ENCODE measurements at places on chromosomes 6 and 20. TPM values are rescaled to one million over a fixed set of nuclear protein-coding genes. Genes with fewer than 3 reads are reported as not detected.

DNA sequence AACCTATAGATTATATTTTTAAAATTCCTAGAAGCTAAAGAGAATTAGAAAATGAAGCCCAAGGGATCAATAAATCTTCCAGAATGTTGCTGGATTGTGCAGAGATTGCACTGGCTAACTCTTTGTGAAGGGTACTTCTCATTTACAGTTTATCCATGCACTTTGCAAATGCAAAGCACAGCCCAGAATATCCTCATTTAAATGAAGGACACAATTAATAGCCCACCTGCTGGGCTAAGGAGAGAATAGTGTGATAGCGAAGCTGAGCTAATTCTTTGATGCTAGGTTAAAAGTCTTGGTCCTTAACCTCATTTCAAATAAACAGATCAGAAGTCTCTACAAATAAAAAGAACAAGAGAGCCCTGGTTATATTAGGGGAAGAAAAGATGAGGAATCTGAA, 72.5 kb downstream of the SMPDL3A start:
- no peak for DNase-seq

GRCh38 chr20:22929661-22930060, 105.5 kb upstream of the SSTR4 start:
- no peak for DNase-seq

NRN1 gene
- 0.18 TPM for total RNA-seq

GRCh38 chr6:112287577-112288225, 33.3 kb upstream of the LAMA4 start:
- no peak for DNase-seq

PROKR2 gene
- total RNA-seq, result not detected

FILIP1 gene
- 0.26 TPM for total RNA-seq

DNA sequence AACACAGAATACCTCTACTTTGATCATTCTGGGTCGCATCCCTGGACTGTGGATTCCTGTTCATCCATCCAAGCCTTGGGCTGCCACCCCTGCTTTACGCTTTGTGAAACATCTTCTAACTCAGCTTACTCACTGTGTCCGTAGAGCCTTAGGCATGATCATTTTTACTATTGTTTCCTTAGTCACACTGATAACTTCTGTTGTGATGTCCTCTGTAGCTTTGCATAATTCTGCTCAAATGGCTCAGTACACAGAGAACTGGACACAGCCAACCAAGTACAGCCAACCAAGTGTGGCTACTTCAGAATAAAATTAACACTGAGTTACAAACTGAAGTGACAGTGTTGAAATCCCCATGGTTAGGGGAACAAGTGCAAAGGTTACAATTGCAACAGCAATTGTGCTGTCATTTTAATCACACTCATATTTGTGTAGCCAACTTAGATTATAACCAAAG, 8.6 kb upstream of the FKBP1A start:
- no peak for DNase-seq

VTA1 gene
- total RNA-seq, result 72.1 TPM

GRCh38 chr6:37987559-37987958, 168.0 kb downstream of the ZFAND3 start:
- DNase-seq, result no peak

DNA sequence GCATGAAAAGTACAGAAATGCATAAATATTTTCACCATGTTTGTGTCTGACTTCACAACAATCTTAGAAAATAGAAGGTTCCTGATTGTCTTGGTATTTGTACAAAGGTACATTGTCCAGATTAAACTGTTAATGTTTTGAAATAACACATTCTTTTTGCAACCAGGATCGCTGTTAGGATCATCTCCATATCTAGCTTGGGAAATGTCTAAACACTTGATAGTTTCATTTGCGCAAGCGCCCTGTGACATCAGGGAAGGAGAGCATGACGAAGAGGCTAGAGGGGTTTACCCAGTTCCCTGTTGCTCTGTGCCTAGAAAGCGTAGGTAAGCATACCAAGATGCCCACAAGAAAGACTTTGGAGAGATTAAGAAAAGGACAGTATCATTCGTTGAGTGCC, 19.4 kb downstream of the ALDH8A1 start:
- DNase-seq, result no peak

- DNase-seq, result no peak
These were observed 3.1 kb downstream of the PPP1R18 start for GRCh38 chr6:30683183-30683979.
